ENCODE measurements at places on chromosomes 5 and 9.

- DNase-seq, result no peak
Observed at GRCh38 chr5:1930880-1931603, 48.3 kb upstream of the IRX4 start.

GRCh38 chr9:23830929-23831730, 5.1 kb upstream of the ELAVL2 start:
- no peak for DNase-seq

- DNase-seq, result no peak
Observed at GRCh38 chr9:123355761-123356431, at the start of gene CRB2. Gene CRB2, plus strand, starts transcription at chr9:123356197. Its CDS starts 64 bp downstream, at chr9:123356261.

DNA sequence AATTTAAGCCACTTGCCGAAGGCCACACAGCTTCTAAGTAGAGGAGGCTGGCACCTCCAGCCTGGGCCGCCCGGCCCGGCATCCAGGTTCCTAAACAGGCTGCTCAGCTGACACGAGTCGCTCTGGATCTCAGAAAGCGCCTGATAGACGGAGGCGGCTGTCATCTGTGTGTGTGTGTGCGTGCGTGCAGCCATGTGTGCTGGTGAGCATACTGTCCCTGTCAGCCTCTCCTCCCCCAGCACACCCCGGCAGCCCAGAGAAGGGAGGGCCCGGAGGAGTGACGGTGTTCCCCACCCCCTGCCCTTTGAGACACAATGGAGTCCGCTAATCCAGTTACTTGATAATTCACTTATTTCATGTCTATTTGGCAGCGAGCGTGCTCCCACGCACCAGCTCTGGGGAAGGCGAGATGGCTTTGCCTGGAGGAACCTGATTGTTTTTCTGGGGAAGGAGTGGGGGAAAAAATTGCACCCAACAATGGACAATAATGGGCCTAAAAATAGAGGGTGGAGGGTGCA, 20.0 kb downstream of the NTNG2 start:
- DNase-seq, result no peak

- no peak for DNase-seq
Observed at GRCh38 chr5:78905084-78905938, 79.8 kb downstream of the ARSB start.

DNA sequence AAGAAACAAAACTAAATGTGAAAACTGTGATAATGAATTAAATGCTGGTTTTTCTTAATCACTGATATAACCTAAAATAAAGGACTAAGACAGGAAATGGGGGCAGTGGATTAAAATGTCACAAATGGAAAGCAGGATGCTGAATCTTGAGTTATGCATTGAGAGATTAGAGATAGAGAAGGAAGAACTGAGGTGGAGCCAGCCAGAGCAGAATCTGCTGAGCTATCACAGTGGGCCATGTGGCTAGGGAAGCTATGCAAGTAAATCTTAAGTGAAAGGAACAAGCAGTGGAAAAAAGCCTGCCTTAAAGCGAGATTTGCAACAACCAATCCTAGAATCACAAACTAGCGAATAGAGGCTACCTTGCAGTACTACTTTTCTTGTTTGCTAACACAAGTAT, 188.5 kb upstream of the RASA1 start:
- DNase-seq, result no peak

DNA sequence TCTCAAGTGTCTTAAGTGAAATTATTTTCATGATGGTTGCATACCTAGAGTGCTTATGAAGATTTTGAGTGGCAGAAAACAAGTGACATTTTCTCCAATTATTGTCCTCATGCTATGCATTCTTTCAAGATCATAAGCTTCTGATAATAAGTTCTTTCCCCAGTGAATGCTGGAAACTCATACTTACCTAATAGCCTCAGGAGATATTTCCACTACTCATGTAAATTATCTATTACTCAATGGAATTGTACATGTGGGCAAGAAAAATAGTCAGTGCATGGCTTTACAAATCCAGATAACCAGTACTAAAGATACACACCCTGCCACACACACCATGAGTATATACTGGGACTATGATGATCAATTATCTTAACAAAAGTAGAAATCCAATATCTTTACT, 1219.4 kb upstream of the C9orf72 start:
- DNase-seq, result no peak

DNA sequence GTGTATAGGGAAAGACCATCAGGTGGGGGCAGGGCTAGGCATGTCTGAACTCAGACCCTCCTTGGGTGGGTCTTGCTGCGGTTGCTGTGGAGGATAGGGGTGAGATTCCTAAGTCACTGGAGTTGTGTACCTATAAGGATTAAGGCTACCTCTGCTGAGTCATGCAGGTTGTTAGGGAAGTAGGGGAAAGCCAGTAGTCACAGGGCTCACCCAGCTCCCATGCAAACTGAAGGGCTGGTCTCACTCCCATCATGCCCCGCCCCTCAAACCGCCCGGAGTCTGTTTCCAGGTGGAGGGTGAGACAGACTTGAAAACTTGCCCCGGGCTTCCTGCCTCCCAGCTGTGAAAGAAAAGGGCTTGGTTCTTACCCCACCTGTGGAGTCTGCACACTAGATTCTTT, 161.8 kb downstream of the CAVIN4 start:
- DNase-seq, result no peak

DNA sequence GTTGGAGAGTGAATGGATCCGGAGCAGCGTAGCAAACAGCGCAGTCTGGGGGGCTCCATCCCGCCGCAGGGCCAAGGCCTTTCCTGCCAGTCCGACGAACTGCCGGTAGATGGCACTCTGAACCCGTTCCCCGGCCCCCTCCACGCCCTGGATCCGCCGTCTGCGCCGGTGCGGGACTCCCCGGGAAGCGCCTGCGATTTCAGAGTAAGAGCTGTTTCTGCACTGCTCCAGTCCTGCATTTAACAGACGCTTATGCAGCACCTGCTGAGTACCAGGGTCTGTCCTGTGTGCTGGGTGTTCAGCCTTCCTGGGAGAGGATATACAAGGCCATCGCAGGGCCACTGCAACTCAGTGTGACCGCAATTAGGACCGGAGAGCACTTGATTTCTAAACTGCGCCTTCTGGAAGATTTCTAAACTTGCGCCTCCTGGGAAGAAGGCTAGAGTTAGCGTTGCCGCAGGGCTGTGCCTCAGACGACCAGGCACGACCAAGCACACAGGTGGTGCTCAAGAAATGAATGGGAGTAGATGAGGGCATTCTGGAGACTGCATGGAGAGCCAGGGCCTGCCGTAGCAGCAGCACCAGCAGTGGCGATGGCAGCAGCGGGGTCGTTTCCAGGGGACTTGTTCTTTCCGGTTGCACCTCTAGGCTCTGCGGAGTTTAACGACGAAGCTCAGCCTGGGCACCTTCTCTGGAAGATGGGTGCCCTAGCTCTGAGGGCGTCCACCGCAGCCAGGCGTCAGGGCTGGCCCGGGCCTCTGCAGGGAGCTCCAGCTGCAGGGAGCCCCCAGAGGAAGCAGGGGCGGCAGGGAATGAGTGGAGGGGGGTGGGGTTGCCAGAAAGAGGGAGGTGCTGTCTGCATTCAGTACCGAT, 14.3 kb upstream of the TIFAB start:
- DNase-seq, result no peak

DNA sequence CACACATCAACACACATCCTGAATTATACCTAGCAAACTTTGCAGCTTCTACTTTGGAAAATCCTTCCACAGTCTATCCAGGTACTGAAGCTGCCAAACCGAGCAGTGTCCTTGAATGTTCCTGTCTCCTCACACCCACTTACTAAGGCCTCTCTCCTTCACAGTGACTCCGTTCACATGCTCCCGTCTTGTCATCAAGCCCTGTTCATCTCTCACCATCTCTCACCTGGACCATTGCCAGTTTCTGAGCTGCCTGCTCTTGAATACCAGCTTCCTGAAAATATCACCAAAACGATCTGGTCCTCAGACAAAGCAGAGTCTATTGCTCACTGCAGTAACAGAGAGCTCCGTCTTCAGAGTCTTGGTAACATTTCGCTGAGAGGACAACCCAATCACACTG, 57.4 kb downstream of the GCNT1 start:
- no peak for DNase-seq

DNA sequence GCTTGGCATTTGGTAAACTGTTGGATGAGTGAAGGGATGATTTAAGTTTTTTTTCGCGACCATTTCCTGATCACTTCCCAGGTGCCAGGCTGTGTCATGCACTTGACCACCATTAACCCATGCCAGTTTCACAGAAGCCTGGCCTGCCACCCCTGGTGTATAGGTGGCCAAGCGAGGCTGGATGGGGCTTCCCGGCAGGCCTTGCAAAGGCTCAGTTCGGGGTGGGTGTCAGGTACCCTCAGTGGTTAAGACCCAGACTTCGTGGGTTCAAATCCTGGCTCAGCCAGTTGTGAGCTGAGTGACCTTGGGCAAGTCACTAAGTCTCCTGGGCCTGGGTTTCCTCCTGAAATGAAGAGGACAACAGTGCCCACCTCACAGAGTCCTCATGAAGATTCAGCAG, 2.3 kb downstream of the MED22 start:
- no peak for DNase-seq

GRCh38 chr9:98218562-98219363, 26.3 kb upstream of the CORO2A start:
- no peak for DNase-seq

GRCh38 chr9:93166699-93167098, 17.2 kb upstream of the WNK2 start:
- no peak for DNase-seq

DNA sequence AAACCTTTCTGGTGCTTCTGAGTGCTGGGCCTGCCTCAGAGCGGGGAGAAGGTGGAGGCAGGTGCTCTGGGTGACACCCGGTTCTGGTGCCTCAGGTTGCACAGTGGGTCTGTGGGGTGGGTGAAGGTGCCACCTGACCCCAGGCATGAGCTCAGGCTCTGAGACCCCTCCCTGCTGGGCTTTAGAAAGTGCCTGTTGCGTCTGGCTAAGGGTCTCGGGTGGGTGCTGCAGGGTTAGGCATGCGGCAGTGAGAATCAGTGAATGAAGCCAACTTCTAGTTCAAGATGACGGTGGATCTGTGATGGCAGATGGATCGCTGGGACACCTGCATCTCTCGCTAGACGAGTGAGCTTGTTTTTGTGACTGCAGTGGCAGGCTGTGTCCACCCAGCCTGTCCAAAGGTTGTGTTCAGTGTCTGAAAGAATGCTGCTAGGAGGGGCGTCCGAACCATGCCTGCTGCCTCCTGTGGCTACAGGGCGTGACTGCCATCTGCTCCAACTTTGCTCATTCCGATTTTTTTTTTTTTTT, 5.0 kb downstream of the SQSTM1 start:
- DNase-seq, result no peak
